AG08395 (cell line): ENCODE measurements at places on chromosomes 1 and 21.

- DNase-seq: no peak
These were observed 63.2 kb upstream of the EPS8L3 start for GRCh38 chr1:109826930-109827349.

DNA sequence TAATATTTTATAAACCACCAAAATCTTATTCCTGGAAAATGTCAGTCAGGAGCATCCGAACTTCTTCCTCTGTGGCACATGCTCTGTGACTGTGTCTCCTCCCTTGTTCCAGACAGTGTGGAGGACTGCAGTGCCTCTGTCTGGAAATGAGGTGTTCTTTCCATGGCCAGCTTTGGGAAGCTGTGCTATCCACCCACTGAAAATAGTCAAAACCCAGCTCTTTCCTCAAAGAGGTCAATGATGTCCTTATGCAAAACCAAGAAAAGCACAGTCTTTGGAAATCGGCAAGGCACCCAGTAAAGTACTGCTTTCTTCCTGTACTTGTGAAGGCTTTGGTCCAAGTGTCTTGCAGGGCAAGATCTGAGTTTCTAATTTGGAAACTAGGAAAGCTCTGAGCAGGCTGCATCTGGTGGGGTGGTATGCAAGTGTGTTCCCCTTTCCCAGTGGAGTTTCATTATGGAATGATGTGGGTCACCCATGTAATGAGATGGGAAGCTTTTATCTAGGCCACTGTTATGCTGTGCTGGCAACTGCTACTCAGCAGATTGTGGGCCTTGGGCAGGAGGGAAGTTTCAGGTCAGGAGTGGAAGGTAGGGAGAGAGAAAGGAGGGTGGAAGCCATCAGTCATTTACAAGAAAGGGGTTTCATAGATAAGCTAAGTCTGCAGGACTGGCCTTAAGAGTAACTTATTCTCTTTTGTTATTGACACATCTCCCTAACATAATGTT is 6.0 kb downstream of the KIAA0040 start:
- DNase-seq: no peak

GRCh38 chr1:11129649-11130390 is 30.2 kb upstream of the EXOSC10 start:
- DNase-seq: no peak

- no peak for DNase-seq
These were observed 115.1 kb downstream of the PLXNA2 start for GRCh38 chr1:208129060-208129459.

GRCh38 chr1:67937651-67938050 is 104.4 kb upstream of the GNG12 start:
- DNase-seq: no peak

DNA sequence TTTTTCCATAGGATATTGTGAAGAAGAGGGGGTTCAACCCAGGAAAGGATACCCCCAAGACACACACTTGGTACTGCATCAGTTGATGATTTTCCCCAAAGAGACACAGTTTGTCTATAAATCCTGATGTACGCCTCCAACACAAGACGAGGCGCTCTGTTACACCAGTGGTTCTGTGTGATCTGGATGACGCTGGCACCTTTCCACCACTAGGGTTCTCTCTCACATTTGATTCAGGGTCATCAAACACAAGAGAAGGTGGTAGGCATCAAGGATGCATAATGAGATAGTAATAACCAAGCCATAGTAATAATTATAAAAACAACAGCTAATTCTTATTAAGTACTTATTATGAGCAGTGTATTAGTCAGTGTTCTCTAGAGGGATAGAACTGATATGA is 508.8 kb upstream of the ZP4 start:
- no peak for DNase-seq
